ENCODE measurements at places on chromosomes 7 and 10.

DNA sequence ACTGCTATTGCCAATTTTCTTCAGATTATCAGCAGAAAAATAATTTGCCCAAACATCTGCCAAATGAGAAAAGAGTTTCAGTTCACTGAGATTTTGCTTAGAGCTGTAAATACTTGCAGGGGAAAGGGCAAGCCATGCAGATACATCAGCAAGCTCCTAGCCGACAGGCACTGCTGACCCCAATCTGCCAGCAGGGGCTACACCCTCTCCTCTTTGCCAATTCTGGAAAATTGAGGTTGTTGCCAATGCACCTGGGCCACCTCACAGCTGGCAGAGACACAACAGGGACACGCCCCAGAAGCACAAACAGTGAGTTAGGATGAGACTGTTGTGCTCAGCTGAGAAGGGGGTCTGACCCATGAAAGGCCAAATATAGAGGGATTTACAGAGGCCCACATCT is 129.5 kb upstream of the MYO3A start:
- no peak for DNase-seq

DNA sequence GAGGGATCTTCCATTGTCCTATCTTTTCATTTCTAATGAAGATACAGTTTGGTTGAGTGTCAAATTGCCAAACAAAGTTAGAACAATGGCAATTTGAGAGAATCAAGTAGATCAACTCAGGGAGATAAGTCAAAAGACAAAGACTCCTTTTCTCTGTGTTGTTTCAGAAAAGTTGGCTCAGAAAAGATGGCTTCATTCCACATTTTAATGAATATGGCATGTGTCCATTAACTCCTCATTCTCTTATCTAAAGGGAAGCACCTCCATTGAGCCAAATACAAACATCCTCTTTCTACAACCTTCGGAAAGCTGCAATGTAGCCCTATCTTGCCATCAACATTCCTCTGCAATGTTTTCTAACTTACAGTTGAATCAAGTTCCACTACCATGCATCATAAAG is 939.0 kb upstream of the C7orf33 start:
- DNase-seq = no peak

- DNase-seq = peak; percentile 3
Measured at GRCh38 chr7:101507791-101508252, 121.3 kb downstream of the MYL10 start.

DNA sequence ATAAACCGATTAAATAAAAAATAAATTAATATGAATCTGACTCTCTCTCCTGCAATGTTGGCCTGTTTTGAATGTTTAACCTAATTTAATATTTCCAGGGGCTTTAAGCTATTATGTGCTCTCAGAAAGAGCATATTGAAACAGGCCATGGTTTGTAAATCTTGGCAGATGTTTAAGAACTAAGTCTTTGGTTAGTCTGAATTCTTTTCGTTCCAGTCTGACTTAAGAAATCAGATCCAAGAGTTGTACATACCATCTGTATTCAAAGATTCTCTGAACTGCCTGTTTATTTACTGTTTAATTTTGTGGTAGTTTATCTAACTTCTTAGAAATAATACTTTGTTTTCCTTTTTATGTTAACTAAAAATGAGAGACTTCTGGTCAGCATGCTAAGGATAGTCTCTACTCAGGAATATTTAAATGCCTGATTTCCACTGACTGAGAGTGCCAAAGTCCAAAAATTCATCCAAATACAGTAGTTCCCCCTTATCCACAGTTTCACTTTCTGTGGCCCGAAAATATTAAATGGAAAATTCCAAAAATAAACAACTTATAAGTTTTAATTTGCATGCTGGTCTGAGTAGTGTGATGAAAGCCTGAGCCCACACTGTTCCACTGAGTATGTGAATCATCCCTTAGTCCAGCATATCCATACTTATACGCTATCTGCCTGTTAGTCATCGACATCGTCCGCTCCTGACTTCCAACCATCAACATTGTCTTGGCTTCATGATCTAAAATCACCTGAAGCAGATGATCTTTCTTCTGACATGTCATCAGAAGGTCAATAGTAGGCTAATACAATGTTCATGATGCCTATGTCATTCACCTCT is 238.1 kb upstream of the CSTF2T start:
- no peak for DNase-seq

DNA sequence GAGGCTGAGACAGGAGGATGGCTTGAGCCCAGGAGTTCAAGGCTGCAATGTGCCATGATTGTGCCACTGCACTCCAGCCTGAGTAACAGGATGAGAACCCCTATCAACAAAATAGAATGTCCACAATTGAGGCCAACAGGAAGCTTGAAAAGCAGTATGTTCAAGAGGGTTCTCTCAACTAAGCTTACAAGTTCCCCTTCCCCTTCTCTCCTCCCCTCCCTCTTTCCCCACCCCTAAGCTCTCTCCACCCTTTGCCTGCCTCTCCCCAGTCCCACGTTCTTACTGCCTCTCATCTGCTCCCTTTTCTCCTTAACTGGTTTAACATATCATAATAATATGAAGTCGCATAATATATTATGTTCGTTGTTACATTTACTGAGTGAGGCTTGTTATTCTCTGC is 35.4 kb downstream of the KIAA1549 start:
- no peak for DNase-seq

GRCh38 chr10:15068802-15069201 is 19.8 kb downstream of the ACBD7 start:
- no peak for DNase-seq
